Hematopoietic multipotent progenitor cell treated with erythropoietin and hydrocortisone succinate and interleukin-3 and kit ligand, for 4 days (in vitro differentiated cells): ENCODE measurements at places on chromosomes 13 and 19.

- DNase-seq: peak; percentile 44
Measured at GRCh38 chr13:35470671-35471661, 5.5 kb downstream of the MAB21L1 start.

DNA sequence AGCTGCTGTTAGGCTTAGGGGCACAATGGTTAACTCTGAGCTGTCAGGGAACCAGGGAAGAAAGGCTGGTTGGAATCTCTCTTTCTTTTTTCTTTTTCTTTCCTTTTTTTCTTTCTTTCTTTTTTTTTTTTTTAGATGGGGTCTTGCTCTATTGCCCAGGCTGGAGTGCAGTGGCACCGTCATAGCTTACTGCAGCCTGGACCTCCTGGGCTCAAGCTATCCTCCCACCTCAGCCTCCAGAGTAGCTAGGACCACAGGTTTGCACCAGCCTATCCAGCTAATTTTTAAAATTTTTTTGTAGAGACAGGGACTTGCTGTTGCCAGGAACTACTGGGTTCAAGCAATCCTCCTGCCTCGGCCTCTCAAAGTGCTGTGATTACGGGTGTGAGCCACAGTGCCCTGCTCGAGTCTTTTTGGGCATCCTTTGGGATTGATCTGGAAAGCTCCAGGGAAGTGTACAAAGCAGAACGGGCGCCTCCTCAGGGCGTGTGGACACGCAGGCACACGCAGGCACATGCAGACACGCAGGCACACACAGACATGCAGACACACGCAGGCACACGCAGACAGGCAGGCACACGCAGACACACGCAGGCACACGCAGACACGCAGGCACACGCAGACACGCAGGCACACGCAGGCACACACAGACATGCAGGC lies 99.2 kb downstream of the GADD45B start:
- no peak for DNase-seq

DNA sequence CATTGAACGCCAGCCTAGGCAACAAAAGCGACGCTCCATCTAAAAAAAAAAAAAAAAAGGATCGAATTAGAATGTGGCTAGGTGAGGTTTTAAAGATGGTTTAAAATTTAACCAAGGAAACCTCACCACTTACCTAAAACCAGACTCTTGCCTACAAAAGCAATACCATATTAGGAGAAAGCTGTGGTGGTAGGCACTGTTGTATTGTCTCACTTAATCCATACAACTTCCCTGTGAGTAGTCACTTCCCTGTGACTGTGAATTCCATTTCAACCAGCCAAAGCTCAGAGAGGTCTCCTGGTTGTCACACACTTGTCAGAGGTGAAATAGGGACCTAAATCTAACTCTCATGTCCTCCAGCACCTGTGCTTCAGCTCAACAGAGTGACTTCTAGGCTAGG lies 15.4 kb downstream of the SHISA2 start:
- no peak for DNase-seq

DNA sequence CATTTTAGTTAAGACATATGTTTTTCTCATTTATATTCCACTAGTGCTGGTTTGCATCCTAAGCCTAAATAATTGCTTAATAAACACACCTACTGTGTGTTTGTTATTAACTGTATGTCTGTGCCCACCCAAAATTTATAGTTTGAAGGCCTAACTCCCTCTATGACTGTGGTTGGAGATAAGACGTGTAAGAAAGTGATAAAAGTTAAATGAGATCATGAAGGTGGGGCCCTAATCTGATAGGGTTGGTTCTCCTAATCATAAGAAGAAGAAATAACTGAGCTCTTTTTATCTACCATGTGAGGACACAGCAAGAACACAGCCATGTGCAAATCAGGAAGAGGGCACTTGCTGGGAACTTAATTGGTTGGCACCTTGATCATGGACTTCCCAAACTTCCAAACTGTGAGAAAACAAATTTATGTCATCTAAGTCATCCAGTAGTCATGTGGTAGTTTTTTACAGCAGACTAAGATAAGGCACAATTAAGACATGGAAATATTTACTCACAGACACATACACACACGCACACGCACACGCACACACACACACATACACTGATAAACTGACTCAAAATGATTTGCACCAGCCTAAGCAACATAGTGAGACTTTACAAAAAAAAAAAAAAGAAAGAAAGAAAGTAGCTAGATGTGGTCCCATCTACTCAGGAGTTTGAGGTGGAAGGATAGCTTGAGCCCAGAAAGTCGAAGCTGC lies 662.1 kb downstream of the PCDH9 start:
- peak; percentile 15 for DNase-seq

- no peak for DNase-seq
Measured at GRCh38 chr13:40662866-40663265, 3.6 kb downstream of the FOXO1 start.

- peak; percentile 57 for DNase-seq
Measured at GRCh38 chr19:14476673-14477401, 1.7 kb upstream of the PTGER1 start.

GRCh38 chr19:16026756-16027155 lies 49.5 kb upstream of the TPM4 start:
- no peak for DNase-seq

- DNase-seq: no peak
Measured at GRCh38 chr13:60355056-60355455, 42.0 kb upstream of the TDRD3 start.

DNA sequence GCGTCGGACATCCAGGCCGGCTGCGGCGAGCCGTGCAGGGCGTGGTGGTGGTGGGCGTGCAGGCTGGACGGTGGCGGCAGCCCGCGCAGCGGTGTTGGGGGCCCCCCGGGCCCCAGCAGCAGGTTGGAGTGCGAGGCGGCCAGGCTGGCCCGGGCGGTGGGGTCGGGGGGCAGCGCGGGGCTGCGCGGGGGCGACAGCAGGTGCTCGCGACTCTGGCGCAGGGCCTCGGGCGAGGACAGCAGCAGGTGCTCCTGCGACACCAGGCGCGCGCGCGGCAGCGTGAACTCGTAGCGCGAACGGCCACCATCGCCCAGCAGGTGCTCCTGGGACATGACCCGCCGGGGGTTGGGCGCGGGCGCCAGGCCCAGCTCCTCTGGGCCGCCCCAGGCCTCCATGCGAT lies 9.8 kb downstream of the SHISA7 start:
- DNase-seq: no peak

DNA sequence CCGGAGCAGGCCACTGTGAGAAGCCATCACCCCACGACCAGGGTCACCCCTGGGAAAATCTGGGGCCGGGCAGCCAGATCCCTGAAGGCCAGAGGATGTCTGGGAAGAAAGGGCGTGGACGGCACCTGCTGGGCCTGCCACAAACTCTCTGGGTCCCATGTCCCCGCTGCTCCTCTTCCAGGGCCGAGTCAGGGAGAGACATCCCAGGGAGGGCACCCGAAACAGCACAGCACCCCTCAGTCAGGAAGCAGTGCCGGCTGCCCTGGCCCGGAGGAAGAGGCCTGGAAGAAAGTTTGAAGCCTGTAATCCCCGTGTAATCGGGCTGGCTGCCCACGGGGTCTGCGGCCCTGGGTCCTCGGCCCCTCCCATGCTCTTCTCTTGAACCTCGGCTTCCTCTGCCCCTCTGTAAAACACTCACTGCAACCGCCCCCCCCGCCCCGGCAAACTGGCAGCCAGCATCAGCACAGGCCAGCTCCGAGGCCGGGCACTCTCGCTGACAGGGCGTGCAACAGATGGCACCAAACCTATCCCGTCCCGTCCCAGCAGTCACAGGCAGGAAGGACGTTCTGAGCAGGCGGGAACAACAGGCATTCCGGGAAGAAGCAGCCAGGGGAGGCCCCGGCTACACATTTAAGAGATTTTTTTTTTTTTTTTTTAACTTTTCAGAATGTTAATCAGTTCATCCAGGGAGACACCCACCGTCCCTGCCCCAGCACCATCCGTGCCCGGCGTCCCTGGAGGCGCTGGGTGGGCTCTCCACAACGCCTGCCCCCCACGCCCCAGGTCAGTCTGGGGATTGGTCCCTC lies 1.5 kb downstream of the SBNO2 start:
- no peak for DNase-seq

- DNase-seq: no peak
Measured at GRCh38 chr13:35472323-35472881, 4.1 kb downstream of the MAB21L1 start.

GRCh38 chr19:42250666-42251531 lies 4.0 kb downstream of the ERF start:
- peak; percentile 73 for DNase-seq

GRCh38 chr13:84816567-84817105 lies 934.4 kb upstream of the SLITRK1 start:
- no peak for DNase-seq

DNA sequence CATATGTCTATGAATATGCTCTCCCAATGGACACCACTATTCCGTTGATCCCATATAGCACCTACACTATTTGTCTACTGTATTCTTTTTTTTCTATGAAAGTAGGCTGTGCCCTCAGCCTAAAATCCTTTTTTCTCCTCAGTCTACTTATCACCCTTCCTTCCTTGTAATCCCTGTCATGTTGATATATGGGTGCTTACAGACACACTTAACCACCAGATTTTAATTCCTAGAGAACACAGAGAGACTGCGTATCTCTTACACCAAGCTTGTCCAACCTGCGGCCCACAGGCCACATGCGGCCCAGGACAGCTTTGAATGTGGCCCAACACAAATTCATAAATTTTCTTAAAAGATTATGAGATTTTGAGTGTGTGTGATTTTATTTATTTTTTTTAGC lies 101.1 kb downstream of the ZAR1L start:
- DNase-seq: no peak

DNA sequence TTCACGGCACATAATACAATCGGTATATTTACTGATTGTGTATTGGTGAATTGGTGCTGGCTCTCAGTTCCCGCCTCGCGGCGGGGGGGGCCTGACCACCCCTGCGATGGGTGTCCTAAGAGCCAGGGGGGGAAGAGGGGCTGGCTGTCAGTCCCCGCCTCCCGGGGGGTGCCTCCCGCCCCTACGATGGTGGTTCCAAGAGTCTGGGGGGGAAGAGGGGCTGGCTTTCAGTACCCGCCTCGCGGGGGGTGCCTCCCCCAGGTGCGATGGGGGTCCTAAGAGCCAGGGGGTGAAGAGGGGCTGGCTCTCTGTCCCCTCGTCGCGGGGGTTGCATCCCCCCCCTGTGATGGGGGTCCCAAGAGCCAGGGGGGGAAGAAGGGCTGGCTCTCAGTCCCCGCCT lies 2321.8 kb upstream of the PCDH20 start:
- DNase-seq: no peak
